HFFc6 (cell line): ENCODE measurements at places on chromosomes 3 and 15.
A peak's percentile ranks its signal among the peaks of the same experiment; 100 is the strongest.

DNA sequence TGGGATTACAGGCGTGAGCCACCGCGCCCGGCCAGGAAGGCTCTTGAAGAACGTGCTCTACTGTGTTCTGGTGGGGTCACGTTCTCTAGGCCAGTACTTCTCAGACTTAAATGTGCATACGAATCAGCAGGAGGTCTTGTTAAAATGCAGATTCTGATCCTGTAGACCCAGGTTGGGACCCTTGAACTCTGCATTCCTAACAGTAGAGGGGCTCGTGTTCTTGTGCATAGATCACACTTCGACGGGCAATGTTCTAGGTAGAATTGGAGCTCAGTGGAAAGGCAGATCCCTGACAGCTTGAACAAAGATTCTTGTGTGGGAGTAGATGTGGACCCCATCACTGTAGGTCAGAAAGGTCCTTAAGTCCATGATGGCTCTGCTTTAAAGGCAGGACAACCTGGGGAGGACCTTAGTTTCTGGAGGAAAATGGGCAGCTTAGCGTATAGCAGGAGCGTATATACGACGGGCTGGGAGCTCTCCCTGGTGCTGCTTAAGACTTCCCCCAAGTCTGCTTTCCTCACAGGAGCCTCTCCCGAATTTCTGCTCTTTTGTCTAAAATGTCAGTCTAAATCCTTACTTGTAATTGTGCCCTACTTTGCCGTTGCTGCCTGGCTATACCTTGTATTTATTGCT lies 16.9 kb upstream of the FAM81A start:
- H3K36me3 ChIP-seq: no peaks in the 10 kb centered on the region

DNA sequence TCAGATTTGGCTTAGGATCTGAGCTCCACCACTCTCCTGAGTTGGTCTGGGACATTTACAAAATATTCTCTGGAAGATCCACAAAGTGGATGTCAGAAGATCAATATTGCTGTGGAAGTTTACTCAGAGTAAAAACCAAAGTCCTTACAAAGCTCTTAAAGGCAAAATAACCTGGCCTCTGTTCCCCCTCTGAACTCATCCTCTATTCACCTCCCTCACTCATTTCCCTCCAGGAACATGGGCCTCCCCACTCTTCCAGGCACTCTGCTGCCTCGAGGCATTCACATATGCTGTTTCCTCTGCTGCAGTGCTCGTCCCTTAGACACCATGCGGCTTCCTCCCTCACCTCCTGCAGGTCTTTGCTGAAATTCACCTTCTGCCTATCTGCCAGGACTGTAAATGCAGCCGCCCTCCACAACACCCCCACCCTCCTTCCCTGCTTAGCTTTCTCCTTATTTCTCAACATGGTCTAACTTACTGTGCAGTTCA lies 19.1 kb upstream of the CCDC174 start:
- no peak overlapping the region for H3K4me3 ChIP-seq
- no peaks in the 10 kb centered on the region; the same call in none of the 2 replicates for H3K27me3 ChIP-seq
- no peak for DNase-seq

GRCh38 chr3:123781571-123782275 lies 102.4 kb downstream of the MYLK start:
- peaks cover 10% of the 10 kb centered on the region; the same call in 1 of the 2 replicates for H3K27me3 ChIP-seq
- H3K36me3 ChIP-seq: peaks cover 68% of the 10 kb centered on the region
- H3K27ac ChIP-seq: peak overlapping the region; percentile 87
- H3K4me1 ChIP-seq: peaks cover 80% of the 10 kb centered on the region

DNA sequence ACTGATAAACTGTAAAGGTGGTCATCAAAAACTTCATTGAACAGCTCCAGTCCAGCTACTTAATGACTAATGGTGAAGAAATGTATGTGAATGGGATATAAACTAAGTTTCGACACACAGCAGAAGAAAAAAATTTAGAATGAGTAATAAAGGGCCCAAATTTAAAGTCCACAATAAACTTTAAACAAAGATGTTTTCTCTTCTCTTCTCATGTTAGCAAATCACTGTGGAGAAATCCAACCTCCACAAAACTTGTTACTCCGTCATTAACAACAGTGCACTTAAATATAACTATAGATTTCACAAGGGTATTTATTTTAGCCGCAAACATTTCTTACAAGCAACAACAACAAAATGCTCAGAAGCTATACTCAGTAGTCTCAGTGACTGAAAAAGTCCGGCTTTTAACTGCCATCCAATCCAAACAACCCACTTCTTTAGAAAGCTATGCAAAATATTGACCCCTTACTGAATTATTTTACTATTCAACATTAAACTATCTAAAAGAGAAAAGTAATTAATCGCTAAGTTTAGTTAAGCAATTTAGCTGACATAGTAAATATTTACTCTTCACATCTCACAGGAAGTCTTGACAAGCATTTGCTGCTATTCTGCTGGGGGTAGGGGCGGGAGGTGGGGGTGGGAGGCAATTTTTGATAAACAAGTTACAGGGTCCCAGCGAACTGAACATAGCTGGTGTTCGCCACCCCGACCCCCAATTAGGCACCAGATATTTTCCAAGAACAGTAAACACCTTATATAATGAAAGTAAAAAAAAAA lies 2.4 kb downstream of the IGF2BP2 start:
- DNase-seq: peak; percentile 79
- H3K27ac ChIP-seq: peak overlapping the region; percentile 96
- H3K4me1 ChIP-seq: peaks cover 62% of the 10 kb centered on the region
- H3K4me3 ChIP-seq: peak overlapping the region; percentile 95

DNA sequence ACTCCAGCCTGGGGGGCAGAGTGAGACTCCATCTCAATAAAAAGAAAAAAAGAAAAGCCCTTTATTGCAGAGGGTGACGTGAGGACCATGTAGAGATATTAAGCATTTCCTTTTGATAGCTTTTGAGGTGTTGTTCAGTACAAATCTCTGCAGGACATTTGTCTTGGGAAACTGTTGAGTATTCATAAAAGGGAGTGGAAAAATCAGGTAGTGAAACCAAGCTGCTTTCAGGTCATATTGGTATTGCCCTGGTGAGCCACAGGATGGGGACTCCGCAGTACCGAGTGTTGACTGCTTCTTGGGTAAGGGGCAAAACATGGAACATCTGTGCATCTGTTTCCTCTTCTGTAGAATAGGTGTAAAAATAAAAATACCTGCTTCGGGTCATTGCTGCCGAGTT lies 9.9 kb downstream of the ITPR1 start:
- H3K27me3 ChIP-seq: no peaks in the 10 kb centered on the region; the same call in none of the 2 replicates
- no peaks in the 10 kb centered on the region for H3K36me3 ChIP-seq
- H3K4me1 ChIP-seq: peaks cover 15% of the 10 kb centered on the region

GRCh38 chr3:141386126-141386488 lies 17.8 kb downstream of the ZBTB38 start:
- peak overlapping the region; percentile 79 for H3K4me3 ChIP-seq
- H3K27ac ChIP-seq: peak overlapping the region; percentile 58
- no peaks in the 10 kb centered on the region; the same call in 1 of the 2 replicates for H3K27me3 ChIP-seq
- peaks cover 63% of the 10 kb centered on the region for H3K36me3 ChIP-seq
